ENCODE measurements at places on chromosomes 6 and 20.

DNA sequence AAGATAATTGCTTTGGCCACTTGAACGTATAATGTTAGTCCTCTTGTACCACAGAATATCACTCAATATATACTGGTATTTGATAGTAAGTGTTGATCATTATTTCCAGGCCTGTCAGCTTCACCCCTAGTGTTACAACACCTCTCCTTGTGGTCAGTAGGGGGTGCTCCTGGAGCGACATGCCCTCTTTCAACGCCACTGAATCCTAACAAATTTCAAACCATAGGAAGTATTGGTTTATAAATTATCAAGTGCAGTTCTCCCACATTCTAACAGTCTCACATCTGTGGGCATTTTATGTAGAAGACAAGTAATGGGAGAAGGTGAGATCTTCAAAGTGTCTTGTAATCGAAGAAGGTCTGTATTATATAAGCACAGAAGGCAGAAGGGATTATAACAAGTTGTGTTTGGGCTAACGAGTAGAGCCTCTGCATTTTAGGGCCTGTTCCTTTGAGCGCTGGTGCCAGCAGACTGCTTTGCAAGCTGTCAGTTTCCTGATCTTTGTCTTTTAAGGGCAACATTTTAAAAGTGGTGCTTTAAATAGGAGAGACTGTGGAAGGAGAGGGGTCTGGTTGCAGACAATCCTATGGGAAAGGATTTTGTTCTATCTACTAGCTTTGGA is 57.1 kb upstream of the CEP162 start:
- no peak for DNase-seq

DNA sequence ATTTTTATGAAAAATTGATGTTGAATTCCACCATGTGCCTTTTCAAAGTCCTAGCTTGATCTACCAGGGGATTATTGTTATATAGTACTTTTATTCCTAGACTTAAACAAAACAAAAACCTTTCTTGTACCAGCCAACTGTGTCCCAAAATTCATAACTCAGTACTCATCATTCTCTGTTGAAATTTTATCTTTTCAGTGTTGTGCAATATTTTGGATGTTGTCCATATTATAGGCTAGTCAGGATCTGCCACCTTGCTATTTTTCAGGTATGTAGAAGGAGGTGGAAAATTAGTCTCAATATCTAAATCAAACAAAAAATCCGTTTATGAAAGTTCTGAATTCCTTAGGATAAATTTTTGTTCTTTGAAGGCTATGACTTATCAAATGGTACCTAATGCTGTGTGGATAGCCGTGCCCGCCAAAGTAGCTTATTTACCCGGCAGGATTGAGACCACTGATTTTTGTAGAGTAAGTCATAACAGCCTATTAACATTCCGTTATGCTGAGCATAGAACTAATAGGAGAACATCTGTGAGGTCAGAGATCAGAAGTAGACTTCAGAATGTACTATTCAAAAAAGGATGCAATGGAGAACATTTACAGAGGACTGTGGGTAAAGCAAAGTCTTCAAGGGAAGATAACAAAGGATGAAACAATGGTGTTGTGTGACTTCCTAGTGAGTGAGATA is 304.7 kb downstream of the SOX4 start:
- no peak for DNase-seq

DNA sequence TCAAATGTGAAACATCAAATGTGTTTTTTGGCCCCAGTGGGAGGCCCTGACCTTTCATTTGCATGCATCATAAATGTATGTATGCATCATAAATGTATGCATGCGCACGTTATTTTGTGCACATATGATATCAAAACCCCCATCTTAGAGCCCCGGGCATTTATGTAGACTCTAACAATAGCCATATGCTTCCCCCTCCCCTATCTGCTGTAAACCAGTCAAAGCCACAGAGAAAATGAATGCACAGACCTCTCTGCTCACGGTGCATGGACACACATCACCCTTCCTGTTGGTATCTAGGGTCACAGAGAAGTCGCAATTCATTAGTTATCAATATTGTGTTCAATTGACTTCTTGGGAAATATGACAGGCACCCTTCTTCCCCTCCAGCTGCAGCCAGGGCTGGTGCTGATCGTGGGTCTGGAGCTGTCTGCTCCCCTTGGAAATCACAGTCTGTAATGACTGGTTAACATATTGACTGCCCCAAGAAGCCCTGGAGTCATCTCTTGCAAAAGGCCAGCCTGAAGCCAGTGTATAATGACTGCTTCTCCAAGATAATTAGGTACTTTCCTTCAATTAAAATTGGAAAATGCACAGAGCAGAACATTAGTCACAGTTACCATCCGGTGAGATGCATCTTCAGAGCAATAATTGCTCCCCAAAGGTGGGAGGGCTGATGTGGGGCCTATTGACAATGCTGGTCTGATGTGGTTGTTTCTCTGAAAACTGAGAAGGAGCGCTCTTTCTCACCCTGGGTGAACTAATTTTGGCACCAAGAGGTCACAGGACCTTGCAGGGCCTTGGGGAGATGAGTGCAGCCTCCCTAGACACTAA is 532.2 kb downstream of the CDH26 start:
- no peak for DNase-seq

DNA sequence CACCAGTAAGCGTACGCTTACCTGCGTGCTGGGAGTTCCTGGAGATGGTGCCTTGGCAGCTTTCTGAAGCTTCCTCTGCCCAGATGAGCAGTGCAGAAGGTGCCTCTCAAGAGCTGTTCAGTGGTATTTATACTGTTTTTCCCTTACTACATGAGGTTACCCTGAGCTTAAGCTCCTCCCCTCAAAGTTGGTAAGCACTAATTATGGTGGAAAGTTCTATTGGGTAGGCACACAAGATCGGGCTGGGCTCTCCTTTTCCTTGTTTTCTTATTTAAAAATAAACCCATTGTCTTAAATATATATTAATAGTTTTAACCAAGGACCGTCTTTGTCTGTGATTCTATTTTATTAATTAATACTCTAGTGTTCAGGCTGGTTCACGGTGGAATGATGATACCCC is at the start of gene COL10A1:
Gene COL10A1, minus strand, starts transcription at position 101 of the 400 bp plus-strand sequence. CDS start 640 bp downstream, outside the sequence.
- no peak for DNase-seq

GRCh38 chr20:59013959-59014608 is 5.1 kb upstream of the TUBB1 start:
- no peak for DNase-seq

- DNase-seq, result no peak
Observed at GRCh38 chr6:32882879-32883250, 28.9 kb downstream of the PSMB9 start.

DNA sequence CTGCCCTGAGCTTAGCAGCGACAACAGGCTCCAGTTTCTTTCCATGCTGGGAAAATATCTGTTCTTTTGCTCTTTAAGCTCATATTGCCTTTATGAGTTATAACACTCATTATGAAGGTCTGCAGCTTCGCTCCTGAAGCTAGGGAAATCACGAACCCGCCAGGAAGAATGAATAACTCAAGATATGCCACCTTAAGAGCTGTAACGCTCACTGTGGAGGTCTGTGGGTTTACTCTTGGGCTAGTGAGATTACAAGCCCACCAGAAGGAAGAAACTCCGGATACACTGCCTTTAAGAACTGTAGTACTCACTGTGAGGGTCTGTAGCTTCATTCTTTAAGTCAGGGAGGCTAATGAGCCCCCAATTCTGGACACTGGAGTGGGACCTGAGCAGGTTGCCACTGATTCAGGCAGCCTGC is 3.0 kb upstream of the SSR1 start:
- no peak for DNase-seq

GRCh38 chr6:89022798-89023197 is 57.8 kb upstream of the PNRC1 start:
- no peak for DNase-seq

DNA sequence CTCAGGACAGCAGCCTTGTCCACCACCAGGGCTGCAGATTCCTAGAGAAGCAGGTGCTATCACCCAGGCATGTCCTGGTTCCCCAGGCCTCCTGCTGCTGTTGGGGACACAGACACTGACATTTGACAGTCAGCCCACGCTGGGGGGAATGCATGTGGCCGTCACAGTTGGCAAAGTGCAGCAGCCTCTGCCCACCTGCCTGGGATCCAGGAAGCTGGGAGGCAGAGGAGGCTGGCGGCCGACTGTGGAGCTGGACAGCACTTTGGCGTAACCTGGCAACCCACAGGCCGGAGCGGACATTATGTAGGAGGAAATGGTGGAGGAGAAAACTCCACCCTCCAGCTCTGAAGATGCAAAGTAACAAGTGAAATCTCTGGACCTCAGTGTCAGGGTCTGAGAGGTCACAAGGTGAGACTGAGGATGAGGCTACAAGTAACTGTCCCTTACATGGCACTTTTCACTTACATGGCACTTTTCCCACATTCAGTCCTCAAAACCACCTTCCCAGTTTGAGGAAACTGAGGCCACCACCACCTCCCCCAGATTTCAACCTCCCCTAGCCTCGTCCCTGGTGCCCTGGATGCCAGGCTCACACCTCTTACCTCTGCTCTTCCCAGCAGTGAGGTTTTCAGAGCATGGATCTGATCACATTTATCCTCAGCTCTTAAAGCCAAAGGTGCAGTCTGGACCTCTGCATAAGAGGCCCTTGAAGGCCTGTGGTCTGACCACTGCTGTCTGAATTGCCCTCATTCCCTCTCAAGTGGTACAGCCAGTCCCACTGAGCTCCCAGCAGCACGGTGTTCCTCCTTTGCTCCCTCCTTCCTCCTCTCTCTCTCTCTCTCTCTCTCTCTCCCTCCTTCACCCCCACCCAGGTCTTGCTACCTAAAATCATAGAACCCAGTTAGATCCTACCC is 8.7 kb downstream of the MAP1LC3A start:
- DNase-seq, result no peak

- no peak for DNase-seq
Observed at GRCh38 chr6:5681480-5681879, 325.2 kb downstream of the NRN1 start.

GRCh38 chr20:63279931-63280330 is 7.3 kb downstream of the ARFGAP1 start:
- no peak for DNase-seq

DNA sequence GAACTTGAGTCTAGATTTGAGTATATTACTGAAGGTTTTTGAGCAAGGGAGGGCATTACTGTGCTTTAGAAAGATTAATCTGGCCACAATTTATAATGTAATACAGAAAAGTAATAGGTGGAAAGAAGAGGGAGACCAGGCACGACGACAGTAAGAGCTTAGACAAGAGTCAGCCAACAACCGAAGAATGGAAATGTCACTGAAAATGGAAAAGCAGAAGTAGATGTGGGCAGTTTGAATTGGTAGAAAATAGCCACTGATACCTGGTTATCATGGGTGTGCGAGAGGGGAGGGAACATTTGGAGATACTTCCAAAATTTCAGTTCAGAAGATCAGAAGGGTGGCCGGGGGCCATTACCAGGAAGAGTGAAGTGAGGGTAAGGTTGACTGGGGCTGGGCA is 339.1 kb downstream of the UTRN start:
- no peak for DNase-seq

DNA sequence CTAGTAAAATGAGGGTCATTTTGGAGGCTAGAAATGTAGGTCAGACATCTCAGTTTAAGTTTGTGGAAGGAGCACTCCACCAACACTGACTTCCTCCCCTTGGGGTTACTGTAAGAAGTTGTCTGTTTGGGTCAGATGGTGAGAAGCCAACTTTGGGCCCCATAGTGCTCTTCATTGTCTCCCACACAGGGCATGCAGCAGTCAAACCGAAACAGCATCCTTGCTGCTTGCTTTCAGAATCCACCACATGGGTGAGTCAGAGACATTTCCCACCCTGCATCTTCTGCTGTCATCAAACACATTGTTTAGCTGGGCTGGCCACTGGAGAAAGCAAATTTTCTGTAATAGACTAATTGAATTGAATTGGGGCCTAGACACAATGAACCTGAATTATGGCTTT is 16.8 kb downstream of the IL17F start:
- no peak for DNase-seq

DNA sequence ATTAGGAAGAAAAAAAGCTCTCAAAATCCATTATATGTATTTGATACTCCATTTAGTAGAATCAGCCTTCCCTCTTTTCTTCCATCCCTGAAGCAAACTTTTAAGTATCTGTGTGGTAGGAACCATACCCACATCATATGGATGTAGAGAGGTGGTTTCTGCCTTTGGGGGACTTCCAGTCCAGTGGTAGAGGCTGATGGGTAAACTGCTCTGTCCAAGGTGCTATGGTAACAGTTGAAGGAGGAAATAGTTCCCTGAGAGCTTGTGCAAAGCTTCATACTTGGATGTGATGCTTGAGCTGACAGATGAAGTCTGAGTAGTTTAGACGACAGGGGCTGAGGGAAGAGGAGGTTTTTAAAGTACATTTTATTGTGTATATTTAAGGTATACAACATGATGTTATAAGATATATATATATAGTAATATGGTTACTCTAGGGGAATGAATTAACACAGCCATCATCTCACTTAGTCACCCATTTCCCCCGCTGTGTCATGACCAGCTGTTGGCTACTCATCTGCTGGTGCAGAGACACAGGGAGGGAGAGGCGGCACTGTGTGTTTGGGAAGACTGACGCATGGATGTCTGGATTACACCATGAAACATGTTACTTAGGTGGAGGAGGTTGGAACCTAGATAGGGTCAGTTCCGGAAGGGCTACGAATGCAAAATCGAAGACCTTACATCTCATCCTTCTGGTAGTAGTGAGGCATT is 185.2 kb downstream of the FARS2 start:
- no peak for DNase-seq

DNA sequence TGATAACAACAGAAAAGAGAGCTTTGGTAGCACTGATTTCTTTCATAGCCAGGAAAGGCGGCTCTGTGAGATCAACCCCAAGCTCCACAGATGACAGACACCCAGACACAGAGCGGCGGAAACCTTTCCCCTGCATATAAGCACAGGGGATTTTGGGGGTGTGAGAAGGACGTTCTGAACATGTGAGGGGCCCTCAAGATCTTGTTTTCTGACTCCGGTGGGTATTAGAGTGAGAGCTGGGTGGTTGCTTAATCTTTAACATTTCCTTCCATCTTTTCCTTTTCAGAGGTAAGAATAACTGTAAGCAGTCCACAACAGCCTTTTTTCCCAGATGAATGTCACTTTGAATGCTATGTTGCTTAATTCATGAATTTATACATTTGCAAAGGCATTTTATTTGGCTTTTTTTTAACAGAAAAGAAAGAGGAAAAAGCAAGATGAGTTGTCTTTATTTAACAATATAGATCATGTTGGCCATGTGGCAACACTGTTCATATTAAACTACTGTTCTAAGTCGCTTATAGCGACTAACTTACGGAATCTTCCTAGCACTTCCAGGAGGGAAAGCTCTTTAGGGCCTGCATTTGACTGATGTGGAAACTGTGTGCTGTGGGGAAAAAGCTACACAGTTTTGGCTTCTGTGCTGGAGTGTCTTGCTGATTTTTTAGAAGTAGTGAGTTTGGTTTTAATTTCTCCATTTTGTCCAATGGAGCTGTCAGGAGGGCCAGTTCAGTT is 80.5 kb upstream of the NAA20 start:
- no peak for DNase-seq

DNA sequence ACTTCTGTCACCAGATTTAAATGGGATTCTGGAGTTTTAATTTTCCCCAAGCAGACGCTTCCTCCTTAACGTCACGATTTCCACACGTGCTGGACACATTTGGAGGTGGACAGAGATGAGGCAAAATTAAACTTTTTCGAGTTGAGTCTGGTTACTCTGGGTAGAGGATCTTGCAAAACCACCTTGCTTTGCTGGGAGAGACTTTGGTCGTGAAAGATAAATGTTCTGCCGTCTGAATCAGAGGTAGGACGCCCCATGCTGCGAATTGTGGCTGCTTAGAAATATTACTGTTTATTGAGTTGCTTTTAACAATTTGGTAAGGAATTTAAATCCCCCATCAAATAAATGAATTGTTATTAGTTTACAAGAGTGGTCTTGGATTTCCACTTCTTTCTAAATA is 46.8 kb downstream of the CTCFL start:
- DNase-seq, result no peak
